GM23338 (cell line): ENCODE measurements at places on chromosomes 16 and 17. TPM values are rescaled to one million over a fixed set of nuclear protein-coding genes. Genes with fewer than 3 reads are reported as not detected.

- no peak for DNase-seq
- H3K4me1 ChIP-seq = no peaks in the 10 kb centered on the region
- no peak overlapping the region for H3K4me3 ChIP-seq
Measured at GRCh38 chr17:79515646-79516571, 94.9 kb downstream of the RBFOX3 start.

DNA sequence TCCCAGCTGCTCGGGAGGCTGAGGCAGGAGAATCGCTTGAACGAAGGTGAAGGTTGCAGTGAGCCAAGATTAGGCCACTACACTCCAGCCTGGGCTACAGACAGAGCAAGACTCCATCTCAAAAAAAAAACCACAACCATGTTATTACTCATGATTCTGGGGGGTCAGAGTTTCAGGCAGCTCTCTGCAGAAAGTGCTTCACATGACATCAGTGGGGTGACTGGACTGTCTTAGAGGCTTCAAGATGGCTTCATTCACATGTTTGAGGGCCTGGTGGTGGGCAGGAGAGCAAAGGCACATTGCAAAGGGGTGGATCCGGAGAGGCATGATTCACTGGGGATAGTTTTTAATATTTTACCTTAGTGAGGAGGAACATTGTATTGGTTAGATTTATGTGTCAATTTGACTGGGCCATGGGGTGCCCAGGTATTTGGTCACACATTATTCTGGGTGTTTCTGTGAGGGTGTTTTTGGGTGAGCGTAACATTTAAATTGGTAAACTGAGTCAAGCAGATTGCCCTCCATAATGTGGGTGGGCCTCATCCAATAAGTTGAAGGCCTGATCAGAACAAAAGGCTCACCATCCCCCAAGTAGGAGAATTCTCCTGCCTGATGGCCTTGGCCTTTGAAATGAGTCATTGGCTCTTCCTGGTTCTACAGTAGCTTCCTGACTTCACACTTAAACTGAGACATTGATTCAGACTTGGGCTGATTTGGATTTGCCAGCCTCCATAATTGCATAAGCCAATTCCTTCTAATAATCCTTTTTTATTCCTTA is 109.8 kb downstream of the GOSR1 start:
- H3K27me3 ChIP-seq = no peaks in the 10 kb centered on the region
- no peak overlapping the region for H3K27ac ChIP-seq
- H3K4me1 ChIP-seq = no peaks in the 10 kb centered on the region
- H3K36me3 ChIP-seq = no peaks in the 10 kb centered on the region

DNA sequence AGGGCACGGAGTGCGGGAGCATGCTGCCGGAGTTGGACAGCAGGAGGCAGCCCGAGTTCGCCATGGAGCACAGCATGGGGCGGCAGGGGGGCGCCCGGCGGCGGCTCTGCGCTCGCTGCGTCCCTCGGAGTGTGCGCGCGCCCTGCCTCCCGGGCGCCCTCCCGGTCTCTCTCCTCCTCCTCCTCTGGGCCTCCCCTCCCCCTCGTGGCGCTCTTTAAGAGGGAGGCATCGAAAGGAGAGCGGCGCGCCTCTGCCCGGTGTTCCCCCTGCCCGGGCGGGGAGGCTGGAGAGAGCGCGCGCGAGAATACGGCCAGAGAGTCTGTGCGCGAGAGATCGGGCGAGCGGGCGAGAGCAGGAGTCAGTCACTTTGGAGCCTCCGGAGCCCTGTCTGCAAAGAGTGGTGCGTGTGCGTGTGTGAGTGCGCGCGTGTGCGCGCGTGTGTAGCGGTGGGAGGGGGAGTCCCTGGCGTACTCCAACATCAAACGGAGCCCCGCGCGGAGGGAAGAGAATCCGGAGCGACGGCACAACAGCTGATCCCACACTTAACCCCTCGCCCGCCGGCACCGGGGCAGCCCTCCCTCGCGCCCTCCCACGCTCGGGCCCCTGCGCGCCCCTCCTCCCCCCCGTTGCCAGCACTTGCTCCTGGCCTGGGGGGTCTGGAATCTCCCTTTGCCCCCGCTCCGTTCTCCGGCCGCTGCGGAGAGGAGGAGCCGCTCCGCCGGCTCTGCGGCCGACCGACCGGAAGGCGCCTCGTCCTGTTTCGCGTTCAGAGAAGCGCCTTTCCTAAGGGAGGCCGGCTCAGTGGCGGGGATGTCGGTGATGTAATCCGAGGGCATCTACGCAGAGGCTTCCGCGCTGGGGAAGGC is 108.9 kb downstream of the ENGASE start:
- no peak overlapping the region for H3K27ac ChIP-seq
- DNase-seq = peak; percentile 92
- H3K27me3 ChIP-seq = peaks cover 15% of the 10 kb centered on the region
- peaks cover 10% of the 10 kb centered on the region for H3K4me1 ChIP-seq

DNA sequence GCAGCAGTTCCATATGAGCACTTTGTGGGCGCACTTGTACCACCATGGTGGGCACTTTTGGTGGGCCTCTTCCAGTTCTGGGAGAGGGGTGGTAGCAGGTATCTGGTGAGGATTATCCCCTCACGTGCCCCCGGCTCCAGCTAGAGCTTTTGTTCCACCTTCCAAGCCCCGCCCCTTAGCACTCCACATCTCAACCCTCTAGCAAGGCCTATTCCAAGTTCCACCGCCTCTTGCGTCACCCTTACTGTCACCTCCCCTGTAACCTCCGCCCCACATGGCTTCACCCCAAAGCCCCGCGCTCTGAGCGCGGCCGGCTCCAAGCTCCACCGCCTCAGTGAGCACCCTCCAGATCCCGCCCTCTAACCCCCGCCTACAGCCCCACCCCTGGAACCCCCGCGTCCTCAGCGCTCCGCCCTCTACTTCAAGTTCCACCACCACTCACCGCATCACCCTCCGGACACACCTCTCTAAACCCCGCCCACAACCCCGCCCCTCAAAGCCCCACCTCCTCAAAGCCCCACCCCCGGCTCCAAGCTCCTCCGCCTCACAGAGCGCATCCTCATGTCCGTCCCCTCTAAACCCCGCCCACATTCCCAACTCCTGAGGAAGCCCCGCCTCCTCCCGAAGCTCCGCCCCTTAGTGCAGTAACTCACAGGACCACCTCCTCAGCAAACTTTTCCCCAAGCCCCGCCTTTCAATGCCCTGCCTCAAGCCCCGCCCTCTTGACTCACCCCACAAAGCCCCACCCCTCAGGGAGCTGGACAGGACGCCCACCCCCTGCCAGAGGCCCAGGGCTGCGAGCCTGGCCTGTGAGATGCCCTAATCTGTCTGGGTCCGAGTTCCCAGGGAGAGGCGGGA is 11.1 kb downstream of the SCN4A start:
- H3K36me3 ChIP-seq = no peaks in the 10 kb centered on the region
- peak; percentile 99 for DNase-seq
- H3K27ac ChIP-seq = peak overlapping the region; percentile 78; the same call in 1 of the 2 replicates
- peak overlapping the region; percentile 75 for H3K4me3 ChIP-seq

GRCh38 chr17:67942810-67943209 is 53.5 kb downstream of the C17orf58 start:
- peak; percentile 46 for DNase-seq
- no peaks in the 10 kb centered on the region for H3K27me3 ChIP-seq
- no peak overlapping the region for H3K4me3 ChIP-seq
- no peak overlapping the region for H3K27ac ChIP-seq

GRCh38 chr16:86227041-86227440 is 283.3 kb upstream of the FOXF1 start:
- no peaks in the 10 kb centered on the region for H3K36me3 ChIP-seq
- peaks cover 10% of the 10 kb centered on the region; the same call in 1 of the 2 replicates for H3K4me1 ChIP-seq
- H3K4me3 ChIP-seq = no peak overlapping the region
- no peaks in the 10 kb centered on the region for H3K27me3 ChIP-seq
- no peak for DNase-seq

- no peak overlapping the region for H3K27ac ChIP-seq
- H3K36me3 ChIP-seq = no peaks in the 10 kb centered on the region
- H3K27me3 ChIP-seq = peaks cover 9% of the 10 kb centered on the region; the same call in 1 of the 2 replicates
- H3K4me3 ChIP-seq = no peak overlapping the region
- H3K4me1 ChIP-seq = no peaks in the 10 kb centered on the region
Measured at GRCh38 chr17:8020776-8021564, 17.9 kb upstream of the ALOX15B start.

GRCh38 chr16:57061084-57061905 is 31.1 kb upstream of the CPNE2 start:
- H3K27ac ChIP-seq = no peak overlapping the region
- H3K4me1 ChIP-seq = no peaks in the 10 kb centered on the region
- DNase-seq = no peak
- H3K27me3 ChIP-seq = no peaks in the 10 kb centered on the region
- no peaks in the 10 kb centered on the region for H3K36me3 ChIP-seq
- H3K4me3 ChIP-seq = no peak overlapping the region

DNA sequence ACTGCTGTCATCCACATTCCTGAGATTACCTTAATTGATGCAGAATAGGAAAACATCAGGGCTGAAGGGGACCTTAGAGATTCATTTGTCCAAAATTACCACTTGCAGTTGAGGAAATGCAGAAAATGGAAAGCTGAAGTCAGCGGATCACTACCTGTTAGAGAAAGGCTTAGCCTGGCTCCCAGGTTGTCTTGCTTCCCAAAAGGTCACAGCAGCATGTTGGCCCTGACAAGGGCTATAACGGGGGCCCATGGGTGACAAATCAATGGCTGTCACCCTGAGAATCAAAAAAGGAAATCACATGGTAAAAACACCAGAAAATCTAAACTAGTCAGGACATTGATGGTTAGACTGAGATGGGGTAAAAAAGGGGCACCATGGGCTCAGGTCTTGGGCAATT is 51.7 kb downstream of the HLF start:
- no peaks in the 10 kb centered on the region for H3K4me1 ChIP-seq
- H3K27me3 ChIP-seq = no peaks in the 10 kb centered on the region
- H3K4me3 ChIP-seq = no peak overlapping the region
- no peak for DNase-seq
- H3K36me3 ChIP-seq = no peaks in the 10 kb centered on the region

DNA sequence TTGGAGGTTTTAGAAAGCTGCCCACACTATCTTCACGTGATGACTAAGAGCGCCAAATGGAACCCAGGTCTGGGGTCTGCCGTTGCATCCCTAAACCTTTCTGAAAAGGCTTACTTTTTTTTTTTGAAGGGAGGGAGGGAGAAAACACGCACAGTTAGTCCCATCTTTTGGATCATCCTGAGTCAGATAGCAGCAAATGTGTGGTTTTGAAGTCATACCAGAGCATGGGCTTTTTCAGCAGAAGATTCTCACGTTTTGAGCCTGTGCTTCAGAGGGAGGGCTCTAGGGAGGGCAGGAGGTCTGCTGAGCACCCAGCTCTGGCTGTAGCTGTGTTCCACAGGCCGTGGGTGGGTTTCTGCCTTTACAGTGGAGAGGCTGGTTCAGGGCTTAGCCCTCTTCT is 194.7 kb downstream of the SNX29 start:
- H3K36me3 ChIP-seq = no peaks in the 10 kb centered on the region
- no peaks in the 10 kb centered on the region for H3K27me3 ChIP-seq
- H3K4me1 ChIP-seq = no peaks in the 10 kb centered on the region
- no peak for DNase-seq
- H3K27ac ChIP-seq = peak overlapping the region; percentile 60; the same call in 1 of the 2 replicates

- H3K4me1 ChIP-seq = peaks cover 35% of the 10 kb centered on the region
- no peak overlapping the region for H3K27ac ChIP-seq
- no peaks in the 10 kb centered on the region for H3K36me3 ChIP-seq
- H3K4me3 ChIP-seq = peak overlapping the region; percentile 74
Measured at GRCh38 chr16:79599837-79600637, 500 bp downstream of the MAF start.

DNA sequence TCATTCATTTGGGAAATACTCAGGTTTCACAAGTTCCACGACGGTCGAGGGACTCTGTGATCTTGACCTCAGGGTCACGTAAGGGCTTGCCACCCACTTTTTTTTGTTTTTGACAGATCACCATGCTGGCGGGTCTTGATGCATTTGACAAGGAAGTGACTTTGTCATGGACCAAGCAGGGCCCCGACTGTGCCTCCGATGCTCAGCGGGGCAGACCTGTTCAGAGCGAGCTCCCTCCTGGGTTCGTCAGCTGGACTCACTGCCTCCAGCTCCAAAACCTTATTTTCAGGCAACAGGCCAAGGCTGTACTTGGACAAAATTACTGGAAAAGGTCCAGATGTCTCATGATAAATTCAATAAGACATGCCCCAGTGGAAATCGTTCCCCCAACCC is 9.0 kb upstream of the CLEC18A start:
- no peak overlapping the region for H3K27ac ChIP-seq
- DNase-seq = no peak
- no peaks in the 10 kb centered on the region for H3K27me3 ChIP-seq
- 0 out of 2 replicates have a peak, but pooled peaks cover 6% of the 10 kb centered on the region for H3K36me3 ChIP-seq

GRCh38 chr16:64132759-64133361 is 989.0 kb downstream of the CDH11 start:
- H3K36me3 ChIP-seq = no peaks in the 10 kb centered on the region
- H3K4me1 ChIP-seq = no peaks in the 10 kb centered on the region
- no peak overlapping the region for H3K4me3 ChIP-seq
- no peaks in the 10 kb centered on the region for H3K27me3 ChIP-seq

DNA sequence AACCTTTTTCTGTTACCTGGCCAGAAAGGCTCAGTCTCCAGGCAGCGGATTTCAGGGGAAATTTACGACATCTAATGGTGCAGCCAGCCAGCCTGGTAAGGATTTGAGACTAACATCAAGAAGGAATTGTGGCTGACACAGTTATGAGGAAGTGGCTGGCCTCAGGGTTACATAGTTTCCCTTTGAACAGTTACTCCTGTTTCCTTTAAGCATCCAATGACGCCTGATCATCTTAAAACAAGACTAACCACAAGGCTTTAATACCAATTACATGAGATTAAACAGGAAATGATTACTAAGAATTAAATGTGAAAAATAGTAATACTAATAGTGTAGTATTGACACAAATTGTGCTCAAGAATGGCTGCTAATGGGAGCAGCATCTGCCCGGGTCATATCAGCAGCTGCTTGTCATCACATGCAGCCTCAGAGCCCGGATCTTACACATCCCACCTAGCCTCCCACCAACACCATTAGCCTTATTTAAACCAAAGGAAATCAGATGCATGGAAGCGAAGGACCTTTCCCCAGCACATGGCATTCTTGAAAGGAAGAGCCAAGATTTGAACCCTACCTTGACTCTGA is 431.8 kb downstream of the PMP22 start:
- H3K4me3 ChIP-seq = no peak overlapping the region
- no peaks in the 10 kb centered on the region for H3K36me3 ChIP-seq
- H3K27me3 ChIP-seq = no peaks in the 10 kb centered on the region
- no peak overlapping the region for H3K27ac ChIP-seq
- no peaks in the 10 kb centered on the region for H3K4me1 ChIP-seq
- no peak for DNase-seq

- no peak overlapping the region for H3K4me3 ChIP-seq
- peaks cover 21% of the 10 kb centered on the region for H3K4me1 ChIP-seq
- no peak for DNase-seq
- no peak overlapping the region for H3K27ac ChIP-seq
- H3K27me3 ChIP-seq = no peaks in the 10 kb centered on the region
Measured at GRCh38 chr17:62746941-62747340, 61.2 kb downstream of the MARCHF10 start.

GRCh38 chr17:68396226-68397107 is 60.8 kb downstream of the WIPI1 start:
- no peaks in the 10 kb centered on the region for H3K4me1 ChIP-seq
- H3K27ac ChIP-seq = no peak overlapping the region
- no peak overlapping the region for H3K4me3 ChIP-seq
- no peak for DNase-seq

- H3K36me3 ChIP-seq = no peaks in the 10 kb centered on the region
- H3K27ac ChIP-seq = no peak overlapping the region
- H3K4me3 ChIP-seq = no peak overlapping the region
- peak; percentile 1 for DNase-seq
Measured at GRCh38 chr16:60739737-60740683, 1296.2 kb downstream of the CDH8 start.

- peaks cover 38% of the 10 kb centered on the region for H3K4me1 ChIP-seq
- no peaks in the 10 kb centered on the region for H3K36me3 ChIP-seq
- H3K27ac ChIP-seq = no peak within 1 kb of the TSS
Measured at GRCh38 chr17:68600931-68601564, at the start of gene FAM20A. Gene FAM20A, minus strand, starts transcription at chr17:68601367. Its CDS starts 701 bp downstream, at chr17:68600666.

The KCNH4 gene
- 0.08 and 0.49 TPM in 2 replicates for total RNA-seq

The CRISPLD2 gene
- total RNA-seq = 6.0 and 8.3 TPM in 2 replicates

The MAF gene
- 0.89 and 2.5 TPM in 2 replicates for total RNA-seq

The G6PC1 gene
- total RNA-seq = not detected in 2 replicates

The IL17C gene
- 2.7 and 5.1 TPM in 2 replicates for total RNA-seq

The MMP15 gene
- total RNA-seq = 72.4 and 79.1 TPM in 2 replicates
